ENCODE measurements at places on chromosomes 1 and 21. TPM values are rescaled to one million over a fixed set of nuclear protein-coding genes. Genes with fewer than 3 reads are reported as not detected.

DNA sequence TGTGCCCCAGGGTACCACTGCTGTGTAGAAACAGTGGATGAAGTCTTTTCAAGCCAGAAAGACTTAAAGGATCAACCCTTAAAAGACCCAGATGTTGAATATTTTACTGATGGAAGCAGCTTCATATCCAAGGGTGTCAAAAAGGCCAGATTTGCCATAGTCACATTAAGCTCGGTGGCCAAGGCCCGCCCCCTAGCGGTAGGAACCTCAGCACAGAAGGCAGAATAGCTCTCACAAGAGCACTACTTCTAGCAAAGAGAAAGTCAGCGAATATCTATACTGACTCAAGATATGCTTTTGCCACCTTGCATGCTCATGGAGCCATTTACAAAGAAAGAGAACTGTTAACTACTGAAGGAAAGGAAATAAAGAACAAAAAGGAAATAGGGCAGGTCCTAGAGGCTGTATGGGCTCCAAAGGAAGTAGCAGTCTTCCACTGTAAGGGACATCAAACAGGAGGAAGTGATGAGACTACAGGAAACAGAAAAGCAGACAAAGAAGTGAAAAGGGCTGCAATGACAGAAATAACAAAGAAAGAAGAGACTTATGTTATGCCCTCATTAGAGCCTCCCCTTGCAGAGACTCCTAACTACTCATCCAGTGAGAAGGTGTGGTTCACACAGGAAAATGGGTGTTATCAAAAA lies 90.5 kb downstream of the LIPI start:
- no peak overlapping the region for H3K27ac ChIP-seq
- no peaks in the 10 kb centered on the region for H3K4me1 ChIP-seq
- no peak for DNase-seq
- H3K4me3 ChIP-seq: no peak overlapping the region
- no peaks in the 10 kb centered on the region for H3K36me3 ChIP-seq

GRCh38 chr1:205538235-205538840 lies 33.9 kb downstream of the CDK18 start:
- no peak overlapping the region for H3K4me3 ChIP-seq
- H3K36me3 ChIP-seq: no peaks in the 10 kb centered on the region
- no peaks in the 10 kb centered on the region for H3K27me3 ChIP-seq
- no peaks in the 10 kb centered on the region for H3K4me1 ChIP-seq
- H3K27ac ChIP-seq: no peak overlapping the region
- DNase-seq: no peak

DNA sequence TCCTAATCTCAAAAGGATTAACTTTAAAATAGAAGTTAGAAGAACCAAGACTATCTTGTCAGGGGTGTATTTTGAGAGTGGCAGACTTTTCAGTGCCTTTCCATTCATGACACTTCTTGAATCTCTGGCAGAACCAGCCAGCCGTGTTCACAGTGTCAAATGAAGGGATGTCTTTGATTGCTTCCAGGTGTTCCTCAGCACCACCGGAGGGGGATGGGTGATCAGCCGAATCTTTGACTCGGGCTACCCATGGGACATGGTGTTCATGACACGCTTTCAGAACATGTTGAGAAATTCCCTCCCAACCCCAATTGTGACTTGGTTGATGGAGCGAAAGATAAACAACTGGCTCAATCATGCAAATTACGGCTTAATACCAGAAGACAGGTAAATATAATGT lies 32.3 kb downstream of the FMO1 start:
- no peak overlapping the region for H3K4me3 ChIP-seq
- no peaks in the 10 kb centered on the region for H3K4me1 ChIP-seq
- no peak for DNase-seq

- H3K27ac ChIP-seq: no peak overlapping the region
- peaks cover 4% of the 10 kb centered on the region for H3K4me1 ChIP-seq
- no peak overlapping the region for H3K4me3 ChIP-seq
- no peaks in the 10 kb centered on the region for H3K36me3 ChIP-seq
Measured at GRCh38 chr1:167833904-167834303, 80.0 kb downstream of the ADCY10 start.

DNA sequence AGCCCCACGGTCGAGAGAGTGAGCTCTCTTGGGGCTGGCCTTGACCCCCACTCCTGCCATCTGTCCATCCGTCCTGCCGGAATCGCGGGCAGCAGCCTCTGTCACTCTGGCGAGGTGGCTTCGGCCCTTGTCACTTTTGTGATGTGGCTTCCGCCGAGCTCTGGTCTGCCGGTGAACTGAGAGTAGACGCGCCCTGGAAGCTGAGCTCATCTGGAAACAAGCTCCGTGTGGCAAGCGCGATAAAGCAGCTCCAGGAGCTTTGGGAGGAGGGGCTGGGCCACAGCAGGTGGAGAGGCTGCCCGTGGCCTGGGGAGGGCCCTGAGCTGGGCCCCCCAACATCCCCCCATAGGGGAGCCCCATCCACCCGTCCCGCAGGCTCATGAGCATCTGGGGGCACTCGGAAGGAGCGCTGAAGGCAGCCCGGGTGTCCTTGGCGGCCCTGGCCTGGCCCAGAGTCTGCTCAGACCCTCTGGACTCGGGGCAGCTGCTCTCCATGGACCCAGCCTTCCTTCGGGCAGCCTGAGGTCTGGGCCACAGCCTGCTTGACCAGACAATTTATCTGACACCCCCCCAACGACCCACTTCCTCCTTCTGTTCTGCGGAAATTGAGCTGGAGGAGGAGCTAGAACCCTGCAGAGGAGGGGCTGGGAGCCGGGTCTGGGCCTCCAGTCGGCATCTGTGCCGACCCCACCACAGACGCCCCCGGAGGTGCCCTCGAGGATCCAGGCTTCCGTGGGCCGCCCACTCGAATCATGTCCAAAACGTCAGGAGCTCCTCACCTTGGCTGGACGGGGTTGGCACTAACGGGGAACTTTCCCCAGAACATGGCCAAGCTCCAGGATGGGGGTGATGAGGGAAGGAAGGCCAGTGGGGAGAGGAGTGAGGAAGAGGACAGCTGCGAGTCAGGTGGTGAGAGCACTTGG lies 59.1 kb downstream of the SLC19A1 start:
- no peak overlapping the region for H3K4me3 ChIP-seq
- peaks cover 41% of the 10 kb centered on the region for H3K36me3 ChIP-seq
- no peak for DNase-seq
- H3K27me3 ChIP-seq: no peaks in the 10 kb centered on the region

DNA sequence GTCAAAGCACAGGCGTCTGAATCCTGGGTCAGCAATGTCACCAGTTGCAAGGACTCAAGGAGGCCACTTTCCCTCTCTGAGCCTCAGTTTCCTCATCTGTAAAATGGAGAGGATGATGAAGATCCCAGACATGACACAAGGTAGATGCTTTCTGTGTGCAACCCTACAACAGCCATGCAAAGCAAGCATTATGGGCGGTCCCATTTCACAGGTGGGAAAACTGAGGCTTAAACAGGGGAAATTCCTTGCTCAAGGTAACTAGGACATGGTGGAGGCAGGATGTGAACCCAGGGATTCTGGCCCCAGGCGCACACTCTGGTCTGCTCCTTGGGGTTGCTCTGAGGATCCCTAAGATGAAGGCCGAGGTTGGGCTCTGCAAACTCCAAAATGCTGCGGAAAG lies 311.0 kb downstream of the PTPRU start:
- no peak overlapping the region for H3K4me3 ChIP-seq
- no peaks in the 10 kb centered on the region for H3K27me3 ChIP-seq
- DNase-seq: no peak
- no peaks in the 10 kb centered on the region for H3K36me3 ChIP-seq
- H3K4me1 ChIP-seq: no peaks in the 10 kb centered on the region
- H3K27ac ChIP-seq: no peak overlapping the region

DNA sequence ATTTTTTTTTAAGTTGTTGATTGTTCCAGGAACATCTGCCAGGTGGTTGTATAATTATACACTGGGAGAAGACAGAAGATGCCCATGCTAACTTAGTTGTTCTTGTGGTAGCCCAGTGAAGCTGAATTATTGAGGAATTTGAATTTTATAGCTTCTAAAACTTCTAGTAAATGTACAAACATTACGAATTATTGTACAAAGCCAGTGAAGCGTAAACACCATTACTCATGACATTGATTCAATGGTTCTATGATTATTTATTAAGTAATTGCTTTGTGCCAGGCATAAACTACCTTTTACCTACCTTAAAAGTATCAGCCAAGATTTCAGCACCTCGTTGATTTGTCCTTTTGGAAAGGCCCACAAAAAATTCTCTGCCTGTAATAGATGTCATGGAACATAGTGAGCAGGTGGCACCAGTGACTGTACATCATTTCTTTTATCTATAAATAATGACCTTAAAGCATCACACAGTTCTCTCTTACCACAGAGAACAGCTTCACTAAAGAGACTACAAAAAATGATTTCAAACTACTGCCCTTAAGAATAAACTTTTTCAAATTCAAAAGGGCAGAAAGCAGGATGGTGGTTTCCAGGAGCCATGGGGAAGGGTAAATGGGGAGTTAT lies 74.9 kb upstream of the BCL10 start:
- no peaks in the 10 kb centered on the region for H3K4me1 ChIP-seq
- H3K4me3 ChIP-seq: no peak overlapping the region
- no peaks in the 10 kb centered on the region for H3K27me3 ChIP-seq
- H3K36me3 ChIP-seq: no peaks in the 10 kb centered on the region

- no peak overlapping the region for H3K4me3 ChIP-seq
- H3K4me1 ChIP-seq: no peaks in the 10 kb centered on the region
- DNase-seq: peak; percentile 63
- H3K36me3 ChIP-seq: peaks cover 11% of the 10 kb centered on the region
- H3K27ac ChIP-seq: no peak overlapping the region
Measured at GRCh38 chr1:36420409-36420808, 22.7 kb upstream of the LSM10 start.

- no peak overlapping the region for H3K27ac ChIP-seq
- no peaks in the 10 kb centered on the region for H3K4me1 ChIP-seq
- no peaks in the 10 kb centered on the region for H3K27me3 ChIP-seq
Measured at GRCh38 chr1:69252696-69253095, 315.0 kb upstream of the LRRC7 start.

DNA sequence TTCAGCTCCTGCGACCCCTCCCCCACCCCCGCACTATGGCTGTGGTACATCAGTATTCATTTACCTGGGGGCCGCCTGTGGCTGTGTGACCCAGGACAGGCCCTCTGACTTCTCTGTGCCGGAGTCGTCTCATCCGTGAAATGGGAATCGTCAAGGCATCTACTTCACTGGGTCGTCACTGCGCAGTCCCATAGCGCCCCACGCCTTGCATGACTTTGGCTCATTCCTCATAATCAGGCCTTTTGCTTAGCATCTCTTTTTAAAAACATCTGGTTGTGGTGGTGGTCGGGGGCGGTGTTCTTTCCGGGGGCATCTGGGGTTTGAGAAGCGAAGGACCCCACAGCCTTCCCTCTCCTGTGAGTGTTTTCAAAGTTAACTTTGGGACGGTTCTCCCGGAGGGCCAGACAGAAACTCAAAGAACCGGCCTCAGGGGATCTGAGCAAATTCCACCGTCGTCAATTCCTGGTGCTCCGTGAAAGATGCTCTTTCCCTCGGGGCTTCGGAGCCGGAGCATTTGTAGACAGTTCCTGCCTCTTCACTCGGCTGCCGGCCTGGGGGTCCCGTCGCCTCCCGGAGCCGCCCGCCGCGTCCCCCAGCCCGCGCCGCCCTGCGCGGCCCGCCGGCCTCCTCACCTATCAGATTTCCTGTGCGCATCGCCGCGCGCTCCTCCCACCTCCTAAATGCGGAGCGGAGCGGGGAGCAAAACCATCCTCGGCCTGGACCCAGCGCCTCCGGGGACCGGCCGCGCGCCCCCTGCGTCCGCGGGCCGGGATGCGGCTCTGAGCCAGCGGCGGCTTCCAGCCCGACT lies at the start of gene B3GALT5:
B3GALT5 (plus strand) TSS at position 708 of the 808 bp plus-strand sequence. CDS start 47,620 bp downstream, outside the sequence.
- peaks cover 10% of the 10 kb centered on the region for H3K4me1 ChIP-seq
- no peak within 1 kb of the TSS for H3K27ac ChIP-seq
- no peak for DNase-seq
- H3K4me3 ChIP-seq: peak within 1 kb of the TSS; percentile 45
- H3K36me3 ChIP-seq: no peaks in the 10 kb centered on the region

DNA sequence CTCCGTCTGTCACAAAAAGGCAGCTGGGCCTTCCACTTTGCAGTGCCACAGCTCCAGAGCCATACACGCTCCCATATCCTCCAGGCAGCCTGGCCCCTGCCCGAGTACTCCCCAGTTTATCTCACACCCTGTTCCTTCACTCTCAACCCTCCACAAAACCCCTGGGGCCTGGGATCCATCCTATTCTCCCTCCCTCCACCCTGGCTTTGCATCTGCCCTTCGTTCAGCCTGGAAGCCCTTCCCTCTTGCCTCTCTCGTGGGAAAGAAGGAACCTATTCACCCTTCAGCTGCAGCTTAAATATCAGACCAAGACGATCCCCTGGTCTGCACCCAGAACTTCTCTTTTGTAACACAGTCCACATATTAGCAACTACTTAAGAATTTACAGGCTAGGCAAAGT lies 56.7 kb downstream of the CAMK2N1 start:
- H3K27ac ChIP-seq: no peak overlapping the region
- H3K4me1 ChIP-seq: no peaks in the 10 kb centered on the region
- peaks cover 61% of the 10 kb centered on the region for H3K27me3 ChIP-seq
- DNase-seq: no peak
- H3K4me3 ChIP-seq: no peak overlapping the region
- H3K36me3 ChIP-seq: no peaks in the 10 kb centered on the region

DNA sequence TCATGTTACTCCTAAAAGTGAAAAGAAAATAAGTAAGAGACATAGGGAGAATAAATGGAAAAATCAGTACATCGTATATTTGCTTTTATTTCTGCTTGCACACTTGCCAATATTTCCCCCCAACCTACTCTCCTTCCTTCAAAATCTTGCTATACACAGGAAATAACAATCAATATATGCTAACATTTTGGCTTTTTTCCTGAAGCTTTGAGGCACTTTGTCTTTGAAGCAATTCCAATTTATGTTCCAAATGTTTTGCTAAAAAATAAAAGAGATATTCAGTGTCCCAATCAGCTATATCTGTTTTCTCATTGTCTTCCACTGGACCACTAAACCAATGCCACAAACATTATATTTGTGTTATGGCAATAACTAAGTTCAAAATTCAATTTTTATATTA lies 184.0 kb upstream of the NEGR1 start:
- H3K4me1 ChIP-seq: no peaks in the 10 kb centered on the region
- no peak overlapping the region for H3K27ac ChIP-seq
- H3K27me3 ChIP-seq: no peaks in the 10 kb centered on the region
- no peaks in the 10 kb centered on the region for H3K36me3 ChIP-seq
- no peak overlapping the region for H3K4me3 ChIP-seq

DNA sequence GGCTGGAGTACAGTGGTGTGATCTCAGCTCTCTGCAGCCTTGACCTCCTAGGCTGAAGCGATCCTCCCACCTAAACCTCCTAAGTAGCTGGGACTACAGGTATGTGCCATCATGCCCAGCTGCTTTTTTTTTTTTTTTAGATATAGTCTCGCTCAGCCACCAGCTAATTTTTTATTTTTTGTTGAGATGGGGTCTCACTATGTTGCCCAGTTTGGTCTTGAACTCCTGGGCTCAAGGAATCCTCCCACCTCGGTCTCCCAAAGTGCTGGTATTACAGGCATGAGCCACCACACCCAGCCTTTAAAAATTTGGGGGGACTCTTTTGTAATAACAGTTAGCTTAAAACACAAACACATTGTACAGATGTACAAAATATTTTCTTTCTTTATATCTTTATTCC lies 1.7 kb upstream of the SNX27 start:
- H3K27ac ChIP-seq: no peak overlapping the region
- no peaks in the 10 kb centered on the region for H3K36me3 ChIP-seq
- DNase-seq: no peak
- H3K27me3 ChIP-seq: no peaks in the 10 kb centered on the region

The HAO2 gene
- total RNA-seq: not detected

The NUDT4B gene
- 87.9 TPM for total RNA-seq

The LCE1C gene
- not detected for total RNA-seq

The TMEM81 gene
- 2.1 TPM for total RNA-seq

The JAK1 gene
- 41.3 TPM for total RNA-seq

Data from cardiac muscle cell (in vitro differentiated cells and primary cell).